Colonic mucosa (tissue), 4 donors: ENCODE measurements at places on chromosomes 3 and 15.

DNA sequence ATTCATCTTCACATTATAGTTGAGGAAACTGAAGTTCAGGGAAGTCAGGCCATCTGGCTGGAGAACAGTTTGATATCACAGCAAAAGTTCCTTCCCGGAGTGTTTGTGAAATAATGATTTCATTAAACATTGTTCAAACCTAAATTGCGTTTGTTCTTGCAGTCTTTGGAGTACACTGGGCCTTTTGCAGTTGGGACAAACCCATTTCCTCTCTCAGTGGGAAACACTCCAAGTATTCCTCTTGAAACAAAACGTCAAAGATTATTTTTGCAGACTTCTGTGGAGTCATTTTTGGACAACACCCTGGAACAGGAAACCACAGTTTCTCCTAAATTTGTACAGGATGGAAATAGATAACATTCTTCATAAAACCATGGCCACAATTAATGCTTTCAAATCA, 287.5 kb downstream of the PTPRG start:
- no peaks in the 10 kb centered on the region for H3K27me3 ChIP-seq
- no peak overlapping the region for H3K4me3 ChIP-seq
- H3K36me3 ChIP-seq = no peaks in the 10 kb centered on the region
- H3K4me1 ChIP-seq = no peaks in the 10 kb centered on the region

GRCh38 chr15:78234515-78235040, at the start of gene ACSBG1:
ACSBG1 (minus strand) TSS chr15:78234565; CDS start chr15:78234501, 64 bp downstream.
- no peaks in the 10 kb centered on the region for H3K27me3 ChIP-seq
- H3K4me3 ChIP-seq = no peak within 1 kb of the TSS

- no peak overlapping the region for H3K27ac ChIP-seq
- no peaks in the 10 kb centered on the region for H3K4me1 ChIP-seq
- H3K36me3 ChIP-seq = no peaks in the 10 kb centered on the region
- no peaks in the 10 kb centered on the region for H3K27me3 ChIP-seq
Measured at GRCh38 chr3:174243171-174243570, 616.0 kb upstream of the NAALADL2 start.

- no peaks in the 10 kb centered on the region for H3K27me3 ChIP-seq
- DNase-seq = no peak
- no peaks in the 10 kb centered on the region for H3K4me1 ChIP-seq
- H3K27ac ChIP-seq = no peak overlapping the region
- H3K4me3 ChIP-seq = no peak overlapping the region
Measured at GRCh38 chr3:109923431-109923830, 586.1 kb upstream of the DPPA4 start.

DNA sequence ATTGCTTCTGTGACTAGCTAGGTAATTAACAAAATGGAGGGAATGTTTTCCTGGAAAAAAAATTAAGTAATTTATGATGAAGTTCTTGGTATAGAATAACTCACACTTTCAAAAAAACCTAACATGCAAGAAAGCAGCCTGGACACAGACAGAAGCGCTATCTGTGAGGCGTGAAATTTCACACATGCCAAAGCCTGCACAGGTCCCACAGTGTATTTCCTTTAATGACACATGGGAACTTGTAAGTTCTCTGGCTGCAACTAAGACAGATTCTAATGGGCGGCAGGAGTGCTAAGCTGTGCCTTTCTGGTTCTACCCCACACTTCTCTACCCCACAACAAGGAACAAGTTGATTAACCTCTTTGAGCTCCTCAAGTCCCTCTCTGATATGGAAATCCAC, 84.9 kb upstream of the NEO1 start:
- no peak for DNase-seq
- no peaks in the 10 kb centered on the region for H3K4me1 ChIP-seq
- no peaks in the 10 kb centered on the region for H3K27me3 ChIP-seq
- H3K27ac ChIP-seq = peak overlapping the region; percentile 54

DNA sequence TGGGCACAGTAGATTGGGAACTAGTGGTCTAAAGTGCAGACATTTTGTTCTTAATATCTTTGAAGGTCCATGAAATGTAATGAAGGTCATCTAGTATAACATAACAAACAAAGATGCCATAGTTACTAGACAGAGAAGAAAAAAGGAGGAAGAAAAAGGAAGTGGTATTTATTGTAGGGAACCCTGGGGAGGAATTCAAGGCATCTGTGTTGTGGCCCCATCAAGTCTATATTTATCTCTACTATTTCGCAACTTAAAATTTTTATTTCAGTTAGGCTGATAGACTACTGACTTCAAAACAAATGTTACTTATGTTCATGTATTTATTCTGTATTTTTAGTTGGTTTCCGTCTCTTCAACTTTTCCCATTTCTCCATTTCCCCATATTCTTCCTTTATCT, 48.9 kb upstream of the ZDHHC23 start:
- H3K4me3 ChIP-seq = no peak overlapping the region
- no peaks in the 10 kb centered on the region for H3K27me3 ChIP-seq
- no peaks in the 10 kb centered on the region for H3K4me1 ChIP-seq

DNA sequence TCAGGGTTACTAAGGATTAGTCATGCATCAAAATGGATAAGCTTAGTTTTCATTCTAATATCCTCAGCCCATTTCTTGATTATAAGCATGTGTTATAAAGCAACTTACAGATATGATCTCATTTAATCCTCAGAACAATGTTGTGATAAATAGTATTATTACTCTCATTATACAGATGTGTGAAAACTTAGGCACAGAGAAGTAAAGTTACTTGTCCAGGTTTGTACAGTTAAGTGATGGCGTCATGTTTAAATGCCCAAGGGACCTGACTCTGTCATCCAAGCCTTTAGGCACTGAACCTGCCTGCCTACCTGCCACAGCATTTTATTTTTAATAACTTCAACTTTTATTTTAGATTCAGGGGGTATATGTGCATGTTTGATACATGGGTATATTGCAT, 472.9 kb upstream of the SEMA6D start:
- H3K27ac ChIP-seq = no peak overlapping the region
- no peaks in the 10 kb centered on the region for H3K27me3 ChIP-seq
- no peaks in the 10 kb centered on the region for H3K36me3 ChIP-seq
- H3K4me1 ChIP-seq = no peaks in the 10 kb centered on the region
- no peak for DNase-seq

DNA sequence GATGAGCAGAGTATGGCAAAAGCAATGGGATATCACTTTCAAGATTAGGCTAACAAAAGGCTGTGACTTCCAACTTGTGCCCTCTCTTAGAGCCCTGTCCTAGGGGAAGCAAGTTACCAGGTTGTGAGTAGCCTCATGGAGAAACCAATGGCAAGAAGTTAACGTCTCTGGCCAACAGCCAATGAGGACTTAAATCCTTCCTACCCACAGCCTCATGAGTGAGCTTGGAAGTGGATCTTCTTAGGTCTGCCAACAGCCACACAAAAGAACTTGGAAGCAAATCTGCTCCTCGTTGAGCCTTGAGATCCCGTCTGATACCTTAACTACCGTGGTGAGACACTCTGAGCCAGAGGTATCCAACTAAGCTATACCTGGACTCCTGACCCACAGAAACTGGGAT, 5.7 kb downstream of the NME9 start:
- no peak overlapping the region for H3K4me3 ChIP-seq
- H3K27me3 ChIP-seq = no peaks in the 10 kb centered on the region
- no peaks in the 10 kb centered on the region for H3K36me3 ChIP-seq
- DNase-seq = no peak

- DNase-seq = peak; percentile 22
- peak overlapping the region; percentile 21 for H3K4me3 ChIP-seq
- H3K36me3 ChIP-seq = no peaks in the 10 kb centered on the region
- peaks cover 10% of the 10 kb centered on the region for H3K27me3 ChIP-seq
- peaks cover 6% of the 10 kb centered on the region for H3K4me1 ChIP-seq
Measured at GRCh38 chr15:96053031-96053780, 277.3 kb upstream of the NR2F2 start.

DNA sequence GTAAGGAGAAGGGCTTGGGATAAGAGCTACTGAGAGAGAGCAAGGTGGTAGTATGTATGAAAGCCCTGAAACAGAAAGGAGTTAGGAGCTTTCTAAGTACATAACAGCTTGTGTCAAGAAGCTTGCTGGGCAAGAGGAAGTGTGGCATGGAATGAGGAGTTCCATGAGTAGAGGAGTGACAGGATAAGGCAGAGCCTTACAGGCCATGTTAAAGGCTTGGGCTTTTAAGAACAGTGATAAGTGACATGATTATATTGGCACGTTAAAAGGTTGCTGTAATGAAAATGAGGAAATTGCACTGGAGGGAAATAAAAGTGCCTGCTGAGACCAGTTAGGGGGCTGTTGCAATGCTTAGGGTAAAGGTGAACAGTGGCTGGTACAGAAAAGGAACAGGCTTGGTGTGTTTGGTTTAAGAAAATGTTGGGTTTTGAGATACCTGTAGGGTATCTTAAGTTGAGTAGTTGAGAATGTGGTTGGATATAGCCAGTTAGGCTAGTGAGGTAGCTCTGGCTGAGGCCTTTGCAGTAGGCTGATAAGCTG, 49.0 kb downstream of the MEF2A start:
- no peaks in the 10 kb centered on the region for H3K4me1 ChIP-seq
- no peak for DNase-seq
- H3K27ac ChIP-seq = peak overlapping the region; percentile 66
- H3K36me3 ChIP-seq = no peaks in the 10 kb centered on the region
- no peaks in the 10 kb centered on the region for H3K27me3 ChIP-seq
- H3K4me3 ChIP-seq = no peak overlapping the region

GRCh38 chr15:100772478-100772877, 107.2 kb upstream of the ALDH1A3 start:
- H3K27ac ChIP-seq = no peak overlapping the region
- no peak for DNase-seq
- no peaks in the 10 kb centered on the region for H3K4me1 ChIP-seq
- H3K27me3 ChIP-seq = no peaks in the 10 kb centered on the region
- H3K4me3 ChIP-seq = no peak overlapping the region

GRCh38 chr3:30500666-30501399, 105.6 kb upstream of the TGFBR2 start:
- H3K27ac ChIP-seq = no peak overlapping the region
- H3K4me3 ChIP-seq = no peak overlapping the region
- no peak for DNase-seq
- no peaks in the 10 kb centered on the region for H3K27me3 ChIP-seq
- H3K36me3 ChIP-seq = no peaks in the 10 kb centered on the region
- no peaks in the 10 kb centered on the region for H3K4me1 ChIP-seq

DNA sequence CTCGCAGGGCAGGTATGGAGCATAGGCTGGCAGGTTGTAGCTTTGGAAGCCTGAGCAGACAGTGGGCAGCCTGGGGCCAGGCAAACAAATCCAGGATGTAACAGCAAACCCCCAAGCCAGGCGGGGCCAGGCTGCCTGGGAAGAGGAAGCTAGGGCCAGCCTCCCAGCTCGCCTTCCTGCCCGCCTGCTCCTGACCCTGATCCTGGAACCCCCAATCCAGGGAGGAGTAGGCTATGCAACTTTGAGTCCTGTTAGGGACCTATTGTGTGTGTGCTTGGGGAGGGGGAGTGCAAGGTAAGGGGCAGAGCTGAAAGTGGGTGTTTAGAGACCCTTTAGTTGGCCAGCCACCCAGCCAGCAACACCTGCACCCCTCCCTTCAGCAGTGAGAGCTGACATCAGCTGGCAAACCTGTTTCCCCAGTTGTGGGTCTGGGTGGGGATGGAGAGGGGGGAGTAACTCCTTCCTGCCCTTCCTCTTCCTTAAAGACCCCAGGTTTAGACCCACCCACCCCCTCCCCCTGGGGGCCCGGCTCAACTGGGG, 2.5 kb downstream of the NBEAL2 start:
- H3K36me3 ChIP-seq = no peaks in the 10 kb centered on the region
- peak overlapping the region; percentile 83 for H3K27ac ChIP-seq
- no peaks in the 10 kb centered on the region for H3K27me3 ChIP-seq
- peak; percentile 73 for DNase-seq
- peak overlapping the region; percentile 6 for H3K4me3 ChIP-seq
- peaks cover 6% of the 10 kb centered on the region for H3K4me1 ChIP-seq

- no peak overlapping the region for H3K4me3 ChIP-seq
- no peak for DNase-seq
- H3K27ac ChIP-seq = no peak overlapping the region
Measured at GRCh38 chr15:68379759-68380290, 52.1 kb downstream of the ITGA11 start.

GRCh38 chr3:12777171-12777570, 18.1 kb upstream of the TMEM40 start:
- no peaks in the 10 kb centered on the region for H3K27me3 ChIP-seq
- no peak for DNase-seq
- no peak overlapping the region for H3K4me3 ChIP-seq
- no peaks in the 10 kb centered on the region for H3K36me3 ChIP-seq
- no peak overlapping the region for H3K27ac ChIP-seq
- no peaks in the 10 kb centered on the region for H3K4me1 ChIP-seq

- H3K4me1 ChIP-seq = no peaks in the 10 kb centered on the region
- H3K4me3 ChIP-seq = no peak overlapping the region
- no peak for DNase-seq
- no peak overlapping the region for H3K27ac ChIP-seq
- H3K27me3 ChIP-seq = no peaks in the 10 kb centered on the region
Measured at GRCh38 chr3:145864336-145864735, 296.6 kb downstream of the PLOD2 start.

DNA sequence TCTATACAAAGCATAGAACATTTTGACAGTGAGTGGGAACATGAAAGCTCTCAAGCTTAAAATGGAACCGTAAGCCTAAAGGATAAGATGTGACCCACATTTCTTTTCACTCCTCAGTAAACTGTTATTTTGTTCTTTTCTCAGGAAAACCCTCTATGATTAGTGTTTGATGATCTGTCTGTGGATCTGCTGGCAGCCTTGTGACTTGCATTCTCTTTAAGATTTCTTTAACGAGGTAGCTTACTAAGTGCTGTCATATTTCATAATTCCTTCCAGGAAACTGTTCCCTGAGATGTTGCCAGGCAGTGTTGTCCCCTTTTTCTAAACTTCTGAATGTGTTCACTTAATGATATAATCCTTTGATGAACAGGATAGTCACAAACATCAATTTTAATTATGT, 167.6 kb downstream of the PYDC2 start:
- no peak for DNase-seq
- H3K36me3 ChIP-seq = no peaks in the 10 kb centered on the region
- H3K4me3 ChIP-seq = no peak overlapping the region

GRCh38 chr15:101608201-101608600, 44.0 kb downstream of the TM2D3 start:
- no peak overlapping the region for H3K4me3 ChIP-seq
- H3K27me3 ChIP-seq = no peaks in the 10 kb centered on the region
- no peak for DNase-seq
- no peak overlapping the region for H3K27ac ChIP-seq
- H3K36me3 ChIP-seq = no peaks in the 10 kb centered on the region
- peaks cover 2% of the 10 kb centered on the region for H3K4me1 ChIP-seq

DNA sequence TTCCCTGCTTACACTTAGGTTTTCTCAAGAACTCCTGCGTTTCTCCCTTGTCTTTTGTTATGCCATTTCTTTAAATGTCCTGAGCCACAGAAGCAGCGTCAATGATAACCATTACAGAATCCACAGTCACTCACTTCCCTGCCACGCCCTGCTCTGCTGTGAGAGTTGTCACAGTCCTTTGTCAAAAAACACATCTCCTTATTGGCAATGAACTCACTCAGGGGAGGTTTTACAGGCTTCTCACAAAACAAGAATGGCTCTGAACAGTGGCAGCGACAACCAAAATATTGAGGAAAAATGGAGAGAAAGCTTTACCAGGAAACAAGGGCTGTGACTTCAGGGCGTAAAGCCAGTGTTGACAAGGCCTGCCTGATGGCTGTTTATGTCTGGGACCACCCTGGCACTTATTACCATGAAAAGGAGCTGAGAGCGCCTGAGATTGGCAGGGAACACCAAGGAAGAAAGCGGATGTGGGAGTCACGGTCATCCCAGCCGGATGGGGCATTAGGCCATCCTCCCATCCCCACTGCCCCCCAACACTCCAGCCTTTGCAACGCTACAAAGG, 111.5 kb downstream of the ADAMTS9 start:
- DNase-seq = no peak
- no peaks in the 10 kb centered on the region for H3K4me1 ChIP-seq
- H3K27me3 ChIP-seq = no peaks in the 10 kb centered on the region
- no peak overlapping the region for H3K4me3 ChIP-seq
